ENCODE measurements at places on chromosomes 11 and 22. TPM values are rescaled to one million over a fixed set of nuclear protein-coding genes. Genes with fewer than 3 reads are reported as not detected.

DNA sequence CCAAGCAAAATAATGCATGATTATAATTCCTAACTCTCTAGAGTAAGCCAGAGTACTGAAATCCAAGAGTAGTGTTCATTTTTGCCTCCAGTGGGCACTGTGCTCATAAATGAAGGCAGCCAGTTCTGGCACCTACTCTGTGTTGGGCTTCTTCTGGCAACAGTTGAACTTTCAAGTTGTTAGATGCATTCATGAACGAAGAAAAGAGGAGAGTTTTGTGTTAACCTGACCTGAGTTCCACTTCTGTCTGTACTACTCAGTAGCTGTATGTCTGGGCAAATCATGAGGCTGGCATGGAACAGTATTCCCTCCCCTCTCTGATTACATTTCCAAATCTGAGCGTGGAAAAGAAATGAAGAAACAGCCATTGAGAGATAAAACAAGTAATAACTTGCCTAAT lies 20.3 kb upstream of the TENM4 start:
- no peak overlapping the region for H3K4me3 ChIP-seq
- no peaks in the 10 kb centered on the region for H3K4me1 ChIP-seq
- no peaks in the 10 kb centered on the region for H3K36me3 ChIP-seq
- H3K27me3 ChIP-seq = no peaks in the 10 kb centered on the region
- no peak for DNase-seq

- no peak for DNase-seq
- H3K27ac ChIP-seq = no peak overlapping the region
- H3K4me1 ChIP-seq = no peaks in the 10 kb centered on the region
- H3K36me3 ChIP-seq = no peaks in the 10 kb centered on the region
- no peak overlapping the region for H3K4me3 ChIP-seq
These were observed 178.7 kb upstream of the POU2AF2 start for GRCh38 chr11:111066846-111067245.

Gene TNNT3
- total RNA-seq = 12.8 TPM

Gene C1QTNF4
- total RNA-seq = 0.86 TPM

Gene MRGPRX4
- total RNA-seq = not detected

Gene GLYAT
- not detected for total RNA-seq

DNA sequence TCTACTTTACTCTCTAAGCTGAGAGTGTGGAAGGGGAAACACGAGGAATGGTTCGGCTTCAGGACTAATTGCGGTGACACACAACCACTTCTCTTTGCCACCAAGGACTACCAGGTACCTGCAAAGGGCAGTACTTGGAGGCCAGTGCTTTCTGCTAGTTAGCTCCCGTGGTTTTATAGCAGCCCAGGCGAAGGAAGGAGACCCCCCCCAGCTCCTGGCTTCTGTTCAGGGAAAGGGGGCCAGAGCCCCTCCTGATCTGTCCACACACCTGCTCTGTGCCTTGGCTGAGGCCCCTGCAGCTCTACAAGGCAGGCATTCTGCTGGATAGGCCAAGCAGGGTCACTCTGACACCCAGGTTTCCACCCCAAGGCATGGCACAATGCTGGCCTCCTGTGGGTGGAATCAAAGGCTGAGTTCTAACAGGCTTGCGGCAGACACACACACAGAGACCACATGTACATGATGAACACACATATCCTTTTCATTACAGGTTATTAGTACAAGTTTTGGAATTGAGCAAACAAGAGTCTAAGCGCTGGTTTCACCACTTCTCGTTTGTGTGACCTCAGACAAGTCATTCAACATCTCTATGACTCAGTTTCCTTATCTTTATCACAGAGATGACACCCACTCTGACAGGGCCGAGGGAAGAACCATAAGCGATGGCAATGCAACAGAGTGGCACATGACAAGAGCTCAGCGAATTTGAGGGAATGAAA lies 7.5 kb downstream of the SERPIND1 start:
- no peak overlapping the region for H3K27ac ChIP-seq

- DNase-seq = no peak
- H3K27me3 ChIP-seq = no peaks in the 10 kb centered on the region
- peak overlapping the region; percentile 7 for H3K27ac ChIP-seq
- no peaks in the 10 kb centered on the region for H3K4me1 ChIP-seq
These were observed 55.7 kb downstream of the PTPRJ start for GRCh38 chr11:48036011-48036410.

GRCh38 chr11:117837791-117838190 lies 13.2 kb upstream of the FXYD2 start:
- no peaks in the 10 kb centered on the region for H3K27me3 ChIP-seq
- no peak overlapping the region for H3K4me3 ChIP-seq
- no peaks in the 10 kb centered on the region for H3K36me3 ChIP-seq

DNA sequence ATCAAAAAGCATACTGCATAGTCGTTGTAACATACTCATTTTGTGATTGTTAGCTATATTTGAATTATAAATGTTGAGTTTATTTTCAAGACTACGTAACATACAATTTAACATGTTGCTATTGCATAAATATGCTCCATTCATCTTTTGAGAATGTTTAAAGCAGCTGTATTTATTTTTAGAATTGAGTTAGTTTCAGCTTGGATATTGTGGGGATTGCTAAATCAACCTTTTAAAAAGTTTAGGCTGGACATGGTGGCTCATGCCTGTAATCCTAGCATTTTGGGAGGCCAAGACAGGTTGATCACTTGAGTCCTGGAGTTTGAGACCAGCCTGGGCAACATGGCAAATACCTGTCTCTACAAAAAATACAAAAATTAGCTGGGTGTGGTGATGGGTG lies 288.1 kb downstream of the DYNC2H1 start:
- H3K36me3 ChIP-seq = peaks cover 9% of the 10 kb centered on the region
- H3K27ac ChIP-seq = no peak overlapping the region
- no peaks in the 10 kb centered on the region for H3K27me3 ChIP-seq
- no peak overlapping the region for H3K4me3 ChIP-seq

Gene TRPM5
- total RNA-seq = not detected

DNA sequence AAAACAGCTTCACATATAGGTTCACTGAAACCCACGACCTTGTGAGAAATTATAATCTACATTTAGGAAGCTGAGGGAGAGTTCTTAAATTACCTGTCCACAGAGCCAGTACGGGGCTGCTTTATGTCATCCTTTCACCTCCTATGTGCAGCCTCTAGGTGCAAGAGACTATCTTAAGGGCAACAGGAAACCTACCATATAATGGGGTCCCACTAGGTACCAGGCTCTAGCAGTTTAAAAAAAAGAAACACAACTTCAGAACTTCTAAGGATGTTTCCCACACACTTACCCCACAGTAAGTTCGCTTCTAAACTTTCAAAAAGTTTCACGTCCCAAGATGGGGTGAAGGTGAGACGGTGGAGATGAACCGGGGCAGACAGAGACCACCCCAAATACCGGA lies 573 bp downstream of the STK33 start:
- no peak for DNase-seq
- no peaks in the 10 kb centered on the region for H3K36me3 ChIP-seq
- H3K27me3 ChIP-seq = no peaks in the 10 kb centered on the region
- peaks cover 11% of the 10 kb centered on the region for H3K4me1 ChIP-seq

DNA sequence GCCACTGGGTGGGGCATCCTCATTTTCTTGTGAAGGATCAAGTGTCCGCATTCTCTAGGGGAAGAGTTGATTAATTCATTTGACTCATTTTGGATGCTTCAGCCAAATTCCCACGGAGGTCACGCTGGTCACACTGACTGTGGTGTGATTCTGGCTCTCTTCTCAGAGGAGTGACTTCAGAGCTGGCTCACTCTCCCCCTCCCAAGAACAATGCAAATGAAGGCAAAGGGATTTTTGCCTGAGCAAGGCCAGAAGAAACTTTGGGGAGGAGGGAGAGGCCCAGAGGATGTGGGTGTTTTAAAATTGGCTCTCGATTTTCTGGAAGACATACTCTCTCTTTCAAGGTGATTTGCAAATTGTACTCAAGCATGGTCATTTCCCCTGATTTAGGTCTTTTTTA lies 51.1 kb upstream of the LMO2 start:
- H3K36me3 ChIP-seq = no peaks in the 10 kb centered on the region
- DNase-seq = peak; percentile 83
- H3K4me1 ChIP-seq = peaks cover 25% of the 10 kb centered on the region
- no peaks in the 10 kb centered on the region for H3K27me3 ChIP-seq
- H3K4me3 ChIP-seq = no peak overlapping the region

All from right atrium auricular region (tissue), 2 donors.